ENCODE measurements at places on chromosomes 6 and 20.

DNA sequence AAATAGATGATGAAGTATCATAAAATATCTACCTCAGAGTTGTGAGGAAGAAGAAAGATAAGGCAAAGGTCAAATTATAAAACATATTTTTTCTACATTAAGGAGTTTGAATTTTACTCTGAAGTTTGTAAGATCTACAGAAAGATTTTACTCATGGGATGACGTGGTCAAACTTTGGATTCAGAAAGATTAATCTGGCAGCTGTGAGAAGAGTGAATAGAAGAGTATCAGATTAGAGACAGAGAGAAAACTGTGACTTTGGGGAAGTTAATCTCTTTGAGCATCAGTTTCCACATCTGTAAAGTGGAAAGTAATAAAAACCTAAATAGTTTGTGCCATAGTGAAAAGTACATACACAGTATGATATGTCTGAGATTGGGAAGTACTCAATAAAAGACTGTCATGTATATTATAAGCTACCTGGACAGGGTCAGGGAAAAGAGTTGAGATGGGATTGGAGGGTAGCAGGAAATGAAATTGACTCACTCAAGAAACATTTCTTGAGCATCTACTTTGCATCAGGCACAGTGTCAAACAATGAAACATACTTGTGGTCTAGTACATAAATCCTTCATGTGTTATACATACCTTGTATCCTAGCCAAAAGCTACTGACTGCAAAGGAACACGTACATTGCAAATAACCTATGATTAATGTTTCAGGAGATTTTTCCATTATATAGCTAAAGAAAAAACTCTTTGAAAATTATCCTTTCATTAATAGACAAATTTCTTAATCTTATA, 222.1 kb downstream of the TMEM200A start:
- DNase-seq, result no peak

GRCh38 chr6:41171908-41172307, 9.0 kb upstream of the TREM2 start:
- DNase-seq, result no peak

GRCh38 chr6:125674230-125674629, 75.2 kb upstream of the HEY2 start:
- DNase-seq, result no peak

DNA sequence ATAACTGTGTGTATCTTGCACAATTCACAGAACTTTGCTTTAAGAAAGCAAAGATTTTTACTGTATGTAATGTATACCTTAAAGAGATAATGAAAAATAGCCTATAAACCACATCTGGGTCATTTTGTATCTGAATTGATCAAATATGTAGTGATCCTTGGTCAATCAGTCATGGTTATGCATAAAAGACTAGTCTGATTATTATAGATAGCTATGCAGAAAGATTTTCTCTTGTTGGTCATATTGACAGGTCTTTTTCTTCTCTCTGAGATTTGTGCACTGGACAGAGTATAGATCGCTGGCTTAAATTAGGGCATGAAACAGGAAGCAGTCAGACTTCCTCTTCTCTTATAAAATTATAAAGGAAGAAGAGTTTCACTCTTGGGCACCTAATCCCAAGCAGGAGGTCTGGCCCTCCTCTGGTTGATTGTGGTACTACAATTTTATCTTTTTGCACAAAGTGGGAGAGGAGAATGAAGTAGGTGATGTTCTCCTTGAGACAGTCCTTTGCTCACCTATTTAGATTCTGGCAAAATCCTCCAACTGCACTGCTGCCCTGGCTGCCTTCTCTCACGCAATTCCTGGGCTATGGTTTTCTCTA, 380.9 kb upstream of the RGS17 start:
- peak; percentile 23 for DNase-seq

DNA sequence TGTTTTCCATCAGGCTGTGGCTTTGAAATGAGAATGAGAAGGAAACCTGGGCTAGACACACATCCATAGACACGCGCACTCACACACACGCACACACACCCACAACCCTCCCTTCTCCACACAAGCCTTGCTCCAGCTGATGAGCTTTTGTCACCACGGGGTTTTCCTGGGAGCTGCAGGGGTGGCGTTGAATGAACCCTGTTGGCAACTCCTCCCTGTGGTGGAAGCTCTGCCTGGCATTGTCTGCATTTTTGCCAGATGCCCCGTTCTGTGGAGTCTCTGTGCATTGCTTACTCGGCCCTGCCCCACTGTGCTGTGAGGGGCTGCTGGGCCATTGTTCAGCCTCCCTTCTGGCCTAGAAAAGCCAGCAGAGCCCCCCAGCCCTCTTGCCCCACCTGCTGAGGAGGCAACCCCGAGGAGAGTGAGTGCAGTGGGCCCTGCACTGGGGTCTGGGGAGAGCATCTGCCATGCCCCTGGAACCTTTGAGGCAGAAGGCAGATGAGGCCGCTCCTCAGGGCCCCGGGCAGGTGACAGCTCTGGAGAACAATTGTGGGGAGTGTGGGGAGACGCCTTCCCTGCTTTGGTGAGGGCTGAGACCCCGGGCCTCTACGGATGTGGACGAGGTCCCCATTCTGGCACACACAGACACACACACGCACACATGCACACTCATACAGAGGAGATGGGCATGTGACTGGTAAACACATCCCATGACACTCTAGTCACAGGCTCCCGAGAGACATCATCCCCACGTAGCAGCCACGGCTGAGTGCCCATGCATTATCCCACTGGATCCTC, 9.9 kb downstream of the ADIG start:
- DNase-seq, result no peak

- DNase-seq, result no peak
These were observed 22.7 kb downstream of the LAMA4 start for GRCh38 chr6:112231594-112232060.

DNA sequence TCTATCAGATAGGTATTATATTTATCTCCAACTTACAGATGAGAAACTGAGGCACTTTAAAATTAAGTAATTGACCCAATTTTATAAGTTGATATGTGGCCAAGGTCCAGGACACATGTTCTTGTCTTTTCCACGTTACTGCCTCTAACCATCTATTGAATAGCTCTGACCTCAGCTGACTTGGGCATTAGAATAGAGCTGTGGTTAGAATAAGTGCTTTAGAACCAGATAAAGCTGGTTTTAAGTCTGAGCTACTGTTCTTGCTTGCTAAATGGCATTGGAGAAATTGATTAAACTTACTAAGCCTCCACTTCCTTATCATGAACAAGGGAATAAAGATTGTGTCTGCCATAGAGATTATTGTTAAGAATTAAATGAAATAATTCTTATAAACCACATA, 147.8 kb upstream of the DTNBP1 start:
- DNase-seq, result no peak

DNA sequence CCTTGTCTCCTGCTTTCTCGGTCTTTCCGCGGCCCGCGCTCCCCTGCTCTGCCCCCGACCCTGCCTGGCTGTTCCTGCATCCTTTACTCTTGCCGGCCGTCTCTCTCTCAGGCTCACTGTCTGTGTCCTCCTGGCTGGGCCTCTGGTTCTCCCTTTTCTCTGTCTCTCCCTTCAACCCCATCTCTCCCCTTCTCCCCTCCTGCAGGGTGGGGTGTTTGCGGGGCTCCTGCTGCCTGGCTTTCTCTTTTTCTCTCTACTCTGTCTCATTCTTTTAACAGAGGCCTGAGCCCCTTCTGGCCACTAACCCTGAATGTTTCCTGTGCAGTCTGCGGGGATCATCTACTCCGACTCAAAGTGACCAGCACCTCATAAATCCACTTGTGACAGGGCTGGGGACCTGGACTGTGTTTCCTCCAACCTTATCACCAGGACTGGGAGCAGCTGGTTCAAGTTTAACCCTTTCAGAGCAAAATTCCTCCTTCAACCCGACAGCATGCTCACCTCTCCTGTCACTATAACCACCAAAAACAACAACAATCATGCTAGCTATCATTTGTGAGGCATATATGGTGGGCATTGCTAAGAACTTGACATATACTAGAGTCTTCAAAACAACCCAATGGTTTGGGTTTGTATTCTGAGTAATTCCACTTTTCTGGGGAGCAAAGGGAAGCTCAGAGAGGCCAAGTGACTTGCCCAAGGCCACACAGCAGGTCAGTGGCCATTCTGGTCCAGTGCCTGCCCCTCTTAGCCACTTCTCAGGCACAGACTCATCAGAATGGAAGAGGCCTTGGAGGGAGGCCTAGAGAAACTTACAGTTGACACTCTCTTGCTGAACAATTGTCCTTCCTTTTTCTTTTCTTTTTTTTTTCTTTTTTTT, 811 bp upstream of the RSPO4 start:
- peak; percentile 44 for DNase-seq

DNA sequence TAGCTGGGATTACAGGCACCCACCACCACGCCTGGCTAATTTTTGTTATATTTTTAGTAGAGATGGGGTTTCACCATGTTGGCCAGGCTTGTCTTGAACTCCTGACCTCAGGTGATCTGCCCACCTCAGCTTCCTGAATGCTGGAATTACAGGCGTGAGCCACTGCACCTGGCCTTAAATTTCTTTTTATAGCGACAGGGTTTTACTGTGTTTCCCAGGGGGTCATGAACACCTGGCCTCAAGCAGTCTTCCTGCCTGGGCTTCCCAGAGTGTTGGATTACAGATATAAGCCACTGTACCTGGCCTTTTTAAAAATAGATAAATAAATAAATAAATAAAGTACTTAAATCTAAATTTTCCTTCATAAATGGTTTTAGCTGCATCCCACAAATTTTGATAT, 57.5 kb downstream of the LIN28B start:
- DNase-seq, result no peak

- no peak for DNase-seq
These were observed 159.1 kb downstream of the ZDHHC14 start for GRCh38 chr6:157539900-157540752.

DNA sequence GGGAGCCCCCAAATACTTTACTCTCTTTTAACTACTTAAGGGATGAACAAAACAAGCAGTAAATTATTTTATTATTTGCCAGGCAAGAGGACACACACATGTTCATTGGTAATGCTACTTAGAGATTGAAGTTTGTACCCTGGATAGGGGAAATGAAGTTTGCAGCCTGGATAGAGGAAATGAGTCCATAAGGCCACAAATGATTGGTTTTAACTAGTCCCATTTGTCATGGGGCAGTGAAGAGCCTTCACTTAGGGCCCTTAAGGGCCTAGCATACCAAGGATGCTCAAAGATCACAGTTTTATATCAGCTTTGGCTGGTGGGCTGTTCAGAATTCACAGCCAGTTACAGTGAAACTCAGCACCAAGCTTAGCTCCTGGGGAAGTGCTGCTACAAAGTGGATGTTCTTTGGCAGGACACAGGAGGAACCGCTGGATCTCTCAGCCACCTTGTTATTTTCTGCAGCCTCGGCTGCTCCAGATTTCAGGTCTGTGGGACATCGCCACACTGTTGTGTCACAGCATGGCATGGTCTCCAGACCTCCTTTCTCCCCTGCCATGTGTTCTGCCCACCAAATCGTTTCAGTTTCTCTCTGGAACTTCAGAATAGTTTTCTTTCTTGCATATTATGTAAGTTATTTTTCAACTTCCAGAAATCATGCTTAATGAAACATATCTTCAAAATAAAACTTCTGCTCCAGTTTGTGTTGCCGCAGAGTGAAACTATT, 41.8 kb downstream of the NCOA7 start:
- no peak for DNase-seq

DNA sequence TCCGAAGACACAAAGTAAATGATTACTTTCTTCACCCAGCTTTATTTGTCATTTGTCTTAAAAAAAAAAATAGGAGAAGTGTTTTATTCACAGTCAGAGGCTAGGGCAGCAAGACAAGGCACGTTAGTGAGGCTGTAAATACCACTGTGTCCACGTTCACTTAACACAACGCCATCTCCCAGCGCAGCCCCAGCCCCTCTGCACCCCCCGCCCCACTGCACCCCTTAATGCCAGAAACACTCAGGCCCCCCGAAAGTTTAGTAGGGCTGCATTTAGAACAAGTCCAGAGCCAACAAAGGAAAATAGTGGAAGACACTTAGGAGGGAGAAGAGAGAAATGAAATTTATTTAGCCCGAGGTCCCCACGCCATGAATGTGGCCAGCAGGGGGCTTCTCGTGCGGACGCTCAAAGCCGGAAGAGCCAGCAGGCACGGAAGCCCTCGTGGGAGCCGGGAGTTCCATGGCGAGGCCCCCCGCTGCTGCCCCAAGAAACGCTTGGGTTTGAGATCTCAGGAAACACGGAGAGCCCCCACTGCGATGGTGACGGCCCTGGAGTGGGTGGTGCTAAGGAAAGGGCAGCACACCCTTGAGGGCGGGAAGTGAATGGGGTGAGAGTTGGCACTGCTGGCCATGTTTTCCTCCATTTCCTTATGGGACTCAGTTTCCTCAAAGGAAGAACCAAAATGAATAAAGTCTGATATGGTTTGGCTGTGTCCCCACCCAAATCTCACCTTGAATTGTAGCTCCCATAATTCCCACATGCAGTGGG, 50.2 kb downstream of the IYD start:
- peak; percentile 66 for DNase-seq

GRCh38 chr6:36929607-36930006, 24.9 kb upstream of the PI16 start:
- no peak for DNase-seq

DNA sequence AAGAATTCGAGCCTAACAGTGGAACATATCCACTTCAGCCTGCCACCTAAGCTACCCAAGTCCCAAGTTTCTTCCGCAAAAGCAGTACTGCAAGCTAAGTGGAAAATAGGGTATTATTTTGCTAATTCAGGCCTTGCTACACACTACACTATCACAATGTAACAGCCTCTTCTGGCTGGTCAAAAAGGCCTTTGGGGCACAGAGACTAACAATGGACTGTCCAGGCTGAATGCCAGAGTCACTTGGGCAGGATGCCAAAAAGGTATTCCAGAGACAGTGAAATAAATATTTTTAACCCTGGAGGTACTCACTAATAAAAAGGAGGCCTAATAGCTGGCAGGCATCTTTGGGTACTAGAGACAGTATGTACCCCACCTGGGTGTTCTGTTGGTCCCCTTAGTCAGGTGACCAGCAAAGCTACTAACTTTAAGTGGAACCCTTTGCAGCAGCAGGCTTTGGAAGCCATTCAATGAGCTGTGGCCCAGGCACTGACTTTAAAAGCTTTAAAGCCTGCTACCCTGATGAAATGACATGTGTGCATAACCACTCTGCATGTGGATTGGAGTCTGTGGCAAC, 692.1 kb downstream of the HTR1B start:
- no peak for DNase-seq

- DNase-seq, result no peak
These were observed 256.3 kb downstream of the ERMARD start for GRCh38 chr6:170007468-170008293.

All from nephron progenitor cell (in vitro differentiated cells).